ENCODE measurements at places on chromosomes 6 and 20.
A peak's percentile ranks its signal among the peaks of the same experiment; 100 is the strongest.

GRCh38 chr6:75997696-75998095, 74.8 kb downstream of the IMPG1 start:
- DNase-seq: peak; percentile 17

DNA sequence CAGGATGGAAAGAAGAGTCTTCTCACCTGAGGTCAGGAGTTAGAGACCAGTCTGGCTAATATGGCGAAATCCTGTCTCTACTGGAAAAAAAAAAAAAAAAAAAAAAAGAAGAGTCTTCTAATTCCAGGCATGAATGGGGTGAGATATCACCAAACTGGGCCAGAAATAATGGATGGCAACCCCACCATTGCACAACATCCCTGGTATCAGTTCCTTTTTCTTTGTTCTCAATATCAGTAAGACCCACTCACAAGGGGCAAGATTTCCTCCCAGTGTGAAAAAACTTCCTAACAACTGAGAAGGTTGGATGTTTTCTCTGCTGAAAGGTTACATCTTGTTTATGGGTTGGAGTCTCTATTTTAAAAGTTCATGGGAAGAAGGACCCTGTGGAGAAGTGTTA, 23.6 kb upstream of the NR2E1 start:
- no peak for DNase-seq

- no peak for DNase-seq
Observed at GRCh38 chr20:43691928-43692524, 25.1 kb downstream of the MYBL2 start.

- no peak for DNase-seq
Observed at GRCh38 chr6:149044528-149044927, 273.0 kb upstream of the TAB2 start.

DNA sequence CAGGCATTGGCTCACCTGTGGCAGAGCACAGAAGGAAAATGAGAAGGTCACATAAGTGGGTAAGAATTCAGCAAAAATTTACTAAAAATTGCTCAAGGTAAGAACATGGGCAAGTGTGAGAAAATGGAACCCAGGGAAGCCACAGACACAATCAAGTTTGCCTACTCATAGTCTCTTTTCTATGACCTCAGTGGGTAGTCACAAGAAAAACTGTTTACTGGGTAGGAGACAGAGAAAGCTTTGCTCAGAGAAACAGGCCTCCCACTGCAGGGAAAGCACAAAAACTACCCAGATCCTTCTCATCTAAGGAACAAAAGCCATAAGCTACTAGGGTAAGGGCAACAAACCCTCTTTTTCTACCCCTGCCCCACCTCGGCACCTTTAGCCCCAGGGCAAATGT, 35.2 kb downstream of the FAM184A start:
- DNase-seq: no peak

GRCh38 chr6:106359959-106360409, 533 bp upstream of the CRYBG1 start:
- no peak for DNase-seq

DNA sequence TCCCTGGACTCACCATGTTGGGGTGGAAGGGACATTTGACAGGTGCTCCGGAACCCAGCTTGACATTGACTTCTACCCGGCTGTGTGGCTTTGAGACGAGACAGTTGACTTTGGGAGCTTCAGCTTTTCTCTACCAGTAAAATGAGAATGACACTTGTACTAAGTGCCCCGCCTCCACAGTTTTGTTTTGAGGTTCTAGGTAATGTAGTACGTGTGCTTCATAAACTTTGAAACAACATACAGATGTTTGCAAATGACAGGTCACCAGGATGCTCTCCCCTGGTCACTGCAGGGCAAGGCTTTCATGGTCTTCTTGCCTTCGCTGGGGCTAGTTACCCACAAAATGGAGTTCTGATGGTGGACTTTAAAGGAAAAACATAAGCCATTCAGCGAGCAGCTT, 31.3 kb downstream of the CLIC5 start:
- DNase-seq: no peak

- DNase-seq: no peak
Observed at GRCh38 chr6:15017261-15017660, 228.6 kb upstream of the JARID2 start.

DNA sequence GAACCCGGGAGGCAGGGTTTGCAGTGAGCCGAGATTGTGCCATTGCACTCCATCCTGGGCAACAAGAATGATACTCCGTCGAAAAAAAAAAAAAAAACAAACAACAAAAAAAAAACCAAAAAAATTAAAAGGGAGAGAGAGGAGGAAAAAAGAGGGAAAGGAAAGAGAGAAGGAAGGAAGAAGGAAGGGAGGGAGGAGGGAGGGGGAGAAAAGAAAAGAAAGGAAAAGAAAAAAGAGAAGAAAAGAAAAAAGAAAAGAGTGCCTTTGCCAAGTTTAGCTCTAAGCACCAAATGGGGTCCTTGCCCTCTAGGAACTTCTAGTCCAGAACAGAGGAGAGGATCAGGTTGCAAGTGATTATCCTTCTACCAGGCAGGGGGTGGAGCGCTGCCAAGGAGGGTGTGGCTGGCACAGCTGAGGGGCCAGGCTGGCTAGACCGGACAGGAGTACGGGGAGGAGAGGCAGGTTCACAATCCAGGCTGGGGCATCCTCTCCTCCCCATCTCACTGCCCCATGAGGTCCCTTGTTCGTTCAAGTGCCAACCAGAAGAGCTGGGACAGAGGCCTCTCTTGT, 19.1 kb downstream of the GNAS start:
- DNase-seq: no peak

- DNase-seq: no peak
Observed at GRCh38 chr6:1077478-1078416, 234.2 kb upstream of the FOXQ1 start.

- DNase-seq: no peak
Observed at GRCh38 chr6:117352466-117353081, 73.2 kb downstream of the ROS1 start.

GRCh38 chr6:91082311-91082832, 495.5 kb upstream of the MAP3K7 start:
- DNase-seq: no peak

GRCh38 chr6:144197919-144198318, 47.6 kb downstream of the STX11 start:
- DNase-seq: no peak

- no peak for DNase-seq
Observed at GRCh38 chr20:35191419-35192117, 19.7 kb downstream of the PROCR start.

GRCh38 chr6:27275025-27275956, 27.8 kb downstream of the PRSS16 start:
- no peak for DNase-seq
